Panc1 (cell line): ENCODE measurements at places on chromosomes 16 and 17. TPM values are rescaled to one million over a fixed set of nuclear protein-coding genes. Genes with fewer than 3 reads are reported as not detected.

DNA sequence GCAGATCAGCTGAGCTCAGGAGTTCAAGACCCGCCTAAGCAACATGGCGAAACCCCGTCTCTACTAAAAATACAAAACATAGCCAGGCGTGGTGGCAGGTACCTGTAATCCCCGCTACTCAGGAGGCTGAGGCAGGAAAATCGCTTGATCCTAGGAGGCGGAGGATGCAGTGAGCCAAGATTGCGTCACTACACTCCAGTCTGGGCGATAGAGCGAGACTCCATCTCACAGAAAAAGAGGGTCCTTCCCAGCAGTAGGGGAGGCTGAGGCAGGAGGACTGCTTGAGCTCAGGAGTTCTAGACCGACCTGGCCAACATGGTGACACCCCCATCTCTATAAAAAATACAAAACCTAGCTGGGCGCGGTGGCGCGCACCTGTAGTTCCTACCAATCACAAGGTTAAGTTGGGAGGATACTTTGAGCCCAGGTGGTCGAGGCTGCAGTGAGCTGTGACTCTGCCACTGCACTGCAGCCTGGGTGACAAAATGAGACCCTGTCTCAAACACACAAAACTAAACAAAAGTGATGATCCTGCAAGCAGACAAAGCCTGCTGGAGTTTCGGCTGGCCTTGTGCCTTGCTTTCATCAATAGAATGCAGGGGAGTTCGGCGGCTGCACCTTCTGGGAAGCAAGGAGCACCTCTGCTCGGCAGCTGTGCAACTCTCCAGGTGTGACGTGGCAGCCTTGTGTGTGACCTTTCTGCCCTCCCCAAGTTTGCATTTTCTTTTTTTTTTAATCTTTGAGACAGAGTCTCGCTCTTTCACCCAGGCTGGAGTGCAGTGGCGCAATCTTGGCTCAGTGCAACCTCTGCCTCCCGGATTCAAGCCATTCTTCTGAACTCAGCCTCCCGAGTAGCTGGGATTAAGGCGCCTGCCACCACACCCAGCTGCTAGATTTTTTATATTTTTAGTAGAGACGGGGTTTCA is 12.4 kb upstream of the YWHAE start:
- DNase-seq: no peak

The FADS6 gene
- not detected for total RNA-seq

DNA sequence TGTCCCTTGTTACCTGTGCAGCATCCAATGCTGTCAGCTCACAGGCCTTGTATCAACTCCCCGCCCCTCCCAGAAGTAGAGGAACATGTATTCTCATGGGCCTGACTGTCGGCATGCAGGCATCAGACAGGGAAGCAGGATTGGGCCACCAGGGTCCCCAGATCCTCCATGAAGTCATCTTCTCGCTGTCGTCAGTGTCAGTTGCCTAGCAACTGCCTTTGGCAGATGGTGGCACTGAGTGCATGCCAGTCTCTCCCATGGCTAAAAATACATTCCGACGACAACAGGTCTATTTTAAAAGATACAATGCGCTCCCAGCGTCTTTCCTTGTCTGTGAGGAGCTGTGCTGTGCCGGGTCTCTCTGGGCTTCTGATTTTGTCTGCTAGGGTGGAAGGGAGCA is 36.8 kb upstream of the CES5A start:
- no peak for DNase-seq

- DNase-seq: no peak
Measured at GRCh38 chr17:57819285-57819684, 30.6 kb downstream of the MRPS23 start.

The HSD11B2 gene
- 0.77 TPM for total RNA-seq

DNA sequence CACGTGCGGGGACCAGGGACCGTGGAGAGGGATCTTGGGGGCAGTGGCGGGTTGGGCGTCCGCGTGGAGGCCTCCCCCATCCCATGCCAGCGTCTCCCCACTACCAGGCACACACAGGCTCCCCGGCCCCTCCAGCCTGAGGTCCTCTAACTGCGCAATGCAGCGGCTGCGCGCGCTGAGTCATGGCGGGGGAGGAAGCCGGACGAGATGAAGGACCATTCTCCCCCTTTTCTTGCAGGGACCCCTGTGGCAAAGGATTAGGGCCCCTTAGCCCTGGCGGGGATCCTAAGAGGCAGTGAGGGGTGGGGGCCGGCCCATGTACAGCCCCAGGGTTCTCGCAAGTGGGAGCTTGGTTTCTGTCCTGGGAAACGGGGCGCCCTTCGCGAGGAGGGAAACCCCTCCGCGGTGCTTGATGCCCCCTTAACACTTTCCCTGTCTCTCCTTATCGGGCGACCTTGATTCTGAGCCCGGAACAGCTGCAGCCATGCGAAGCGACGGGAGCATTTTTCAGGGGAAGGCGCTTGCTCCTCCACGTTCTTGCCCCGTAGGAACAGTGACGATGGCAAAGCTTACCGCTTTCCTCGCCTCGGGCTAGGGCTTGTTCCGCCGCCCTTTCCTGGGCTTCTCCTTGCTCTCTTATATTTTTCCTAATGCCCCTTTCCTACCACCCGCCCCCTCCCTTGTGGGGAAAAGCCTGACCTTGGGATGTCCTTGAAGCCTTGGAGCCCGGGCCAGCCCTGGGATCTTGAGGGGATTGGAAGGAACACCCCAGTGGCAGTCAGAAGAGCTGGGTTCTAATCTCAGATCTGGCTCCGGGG is 592 bp downstream of the ALDOA start:
- no peak for DNase-seq

DNA sequence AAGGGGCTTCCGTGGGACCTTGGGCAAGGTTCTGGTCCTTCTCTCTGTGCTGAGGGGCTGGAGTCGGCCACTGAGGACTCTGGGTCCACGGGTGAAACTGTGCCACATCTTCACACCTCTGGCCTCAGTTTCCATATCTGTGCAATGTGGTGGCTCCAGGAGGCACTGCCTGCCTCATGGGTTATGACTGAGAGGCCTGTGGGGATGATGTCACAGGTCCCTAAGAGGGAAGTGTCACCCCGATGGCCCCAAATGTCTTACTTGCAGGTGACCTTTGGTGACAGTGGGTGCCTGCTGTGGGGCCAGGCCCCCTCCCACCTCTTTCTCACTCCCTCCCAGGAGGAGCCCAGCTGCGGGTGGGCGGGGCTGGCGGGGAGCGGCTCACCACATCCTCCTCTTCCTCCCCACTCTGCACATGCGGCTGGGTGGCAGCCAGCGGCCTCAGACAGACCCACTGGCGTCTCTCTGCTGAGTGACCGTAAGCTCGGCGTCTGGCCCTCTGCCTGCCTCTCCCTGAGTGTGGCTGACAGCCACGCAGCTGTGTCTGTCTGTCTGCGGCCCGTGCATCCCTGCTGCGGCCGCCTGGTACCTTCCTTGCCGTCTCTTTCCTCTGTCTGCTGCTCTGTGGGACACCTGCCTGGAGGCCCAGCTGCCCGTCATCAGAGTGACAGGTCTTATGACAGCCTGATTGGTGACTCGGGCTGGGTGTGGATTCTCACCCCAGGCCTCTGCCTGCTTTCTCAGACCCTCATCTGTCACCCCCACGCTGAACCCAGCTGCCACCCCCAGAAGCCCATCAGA is at the start of gene IL21R:
Gene IL21R, plus strand, starts transcription at position 407 of the 801 bp plus-strand sequence. CDS start 27,898 bp downstream, outside the sequence.
- no peak for DNase-seq
